Nephron progenitor cell (in vitro differentiated cells): ENCODE measurements at places on chromosomes 7 and 10.

DNA sequence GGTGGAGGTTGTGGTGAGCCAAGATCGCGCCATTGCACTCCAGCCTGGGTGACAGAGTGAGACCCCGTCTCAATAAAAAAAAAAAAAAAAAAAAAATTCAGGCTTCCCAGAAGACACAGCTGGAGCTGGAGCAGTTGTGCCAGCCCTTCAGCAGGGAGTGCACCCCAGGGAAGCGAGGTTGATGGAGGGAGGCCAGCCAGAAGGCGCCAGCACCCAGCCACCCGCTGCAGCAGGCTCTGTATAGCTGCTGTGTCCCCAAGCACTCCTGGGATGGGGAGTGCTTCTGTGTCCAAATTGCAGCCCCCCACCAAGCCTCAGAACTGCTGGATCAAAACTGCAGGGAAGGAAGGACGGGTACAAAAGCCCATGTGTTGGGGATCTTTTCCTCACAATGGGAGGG is 47.8 kb downstream of the COBL start:
- H3K4me3 ChIP-seq, result no peak overlapping the region
- no peak for DNase-seq
- no peaks in the 10 kb centered on the region for H3K27me3 ChIP-seq

GRCh38 chr7:107694386-107694785 is 33.8 kb downstream of the SLC26A4 start:
- no peak overlapping the region for H3K4me3 ChIP-seq
- peaks cover 14% of the 10 kb centered on the region for H3K27me3 ChIP-seq
- no peak for DNase-seq
- no peaks in the 10 kb centered on the region for H3K4me1 ChIP-seq
- no peak overlapping the region for H3K27ac ChIP-seq

- H3K4me1 ChIP-seq, result peaks cover 24% of the 10 kb centered on the region
- H3K36me3 ChIP-seq, result peaks cover 15% of the 10 kb centered on the region
- no peak for DNase-seq
- H3K4me3 ChIP-seq, result no peak overlapping the region
Observed at GRCh38 chr7:141646826-141647480, 55.0 kb downstream of the DENND11 start.

DNA sequence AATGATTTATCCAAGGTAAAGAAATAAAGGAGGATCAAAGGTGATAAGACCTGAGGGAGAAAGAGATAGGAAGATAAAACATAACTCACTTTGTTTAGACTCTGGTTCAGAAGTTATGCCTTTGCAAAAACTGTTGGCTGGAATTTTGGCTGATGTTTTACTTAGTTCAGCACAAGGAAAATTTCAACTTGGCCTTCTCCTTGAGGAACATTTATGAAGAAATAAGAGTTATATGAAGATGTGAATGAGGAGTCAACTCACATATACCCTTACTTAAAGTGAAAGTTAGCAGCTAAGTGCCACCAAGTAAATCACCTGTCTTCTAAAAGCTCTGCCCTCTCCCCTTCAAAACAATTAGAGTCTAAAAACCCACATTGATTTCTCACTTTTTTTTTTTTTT is 39.7 kb upstream of the COL1A2 start:
- H3K27me3 ChIP-seq, result no peaks in the 10 kb centered on the region
- no peak overlapping the region for H3K4me3 ChIP-seq
- peaks cover 11% of the 10 kb centered on the region for H3K36me3 ChIP-seq
- no peak for DNase-seq
- H3K27ac ChIP-seq, result peak overlapping the region; percentile 10

DNA sequence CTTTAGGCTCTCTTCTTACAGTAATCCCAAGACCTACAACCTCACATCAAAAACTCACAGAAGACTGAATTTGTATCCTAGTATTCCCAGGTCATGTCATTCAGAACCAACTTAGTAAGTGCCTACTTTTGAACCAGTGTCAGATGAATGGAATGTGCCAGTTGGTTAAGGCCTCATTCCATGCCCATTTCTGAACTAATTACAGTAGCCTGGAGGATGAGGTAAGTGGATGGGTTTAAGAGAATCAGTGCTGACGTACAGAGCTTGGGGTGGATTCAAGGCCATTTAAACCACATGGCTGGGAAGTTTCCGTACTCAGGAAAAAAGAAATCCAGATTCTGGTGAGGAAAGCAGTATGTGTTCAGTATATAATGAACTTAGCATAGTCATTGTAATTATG is 21.9 kb upstream of the FOXP2 start:
- H3K27me3 ChIP-seq, result peaks cover 7% of the 10 kb centered on the region
- DNase-seq, result no peak
- no peaks in the 10 kb centered on the region for H3K4me1 ChIP-seq
- no peaks in the 10 kb centered on the region for H3K36me3 ChIP-seq
- no peak overlapping the region for H3K4me3 ChIP-seq

- no peak overlapping the region for H3K27ac ChIP-seq
- H3K4me3 ChIP-seq, result no peak overlapping the region
- H3K36me3 ChIP-seq, result no peaks in the 10 kb centered on the region
- DNase-seq, result no peak
- peaks cover 40% of the 10 kb centered on the region for H3K4me1 ChIP-seq
- peaks cover 9% of the 10 kb centered on the region for H3K27me3 ChIP-seq
Observed at GRCh38 chr10:125531465-125531864, 151.5 kb downstream of the TEX36 start.
